Adrenal gland (tissue), 19 donors: ENCODE measurements at places on chromosomes 7 and 10. TPM values are rescaled to one million over a fixed set of nuclear protein-coding genes. Genes with fewer than 3 reads are reported as not detected.

- H3K36me3 ChIP-seq: no peaks in the 10 kb centered on the region
- no peak overlapping the region for H3K4me3 ChIP-seq
- H3K4me1 ChIP-seq: no peaks in the 10 kb centered on the region
- H3K27ac ChIP-seq: no peak overlapping the region
Measured at GRCh38 chr7:133652547-133652946, 399.7 kb downstream of the EXOC4 start.

GRCh38 chr10:59537501-59537900 is 172.1 kb downstream of the SLC16A9 start:
- DNase-seq: no peak
- H3K4me1 ChIP-seq: peaks cover 9% of the 10 kb centered on the region
- no peaks in the 10 kb centered on the region for H3K27me3 ChIP-seq
- H3K27ac ChIP-seq: no peak overlapping the region
- H3K36me3 ChIP-seq: no peaks in the 10 kb centered on the region
- H3K4me3 ChIP-seq: no peak overlapping the region

PRTFDC1 gene
- 21.4 TPM for total RNA-seq

DNA sequence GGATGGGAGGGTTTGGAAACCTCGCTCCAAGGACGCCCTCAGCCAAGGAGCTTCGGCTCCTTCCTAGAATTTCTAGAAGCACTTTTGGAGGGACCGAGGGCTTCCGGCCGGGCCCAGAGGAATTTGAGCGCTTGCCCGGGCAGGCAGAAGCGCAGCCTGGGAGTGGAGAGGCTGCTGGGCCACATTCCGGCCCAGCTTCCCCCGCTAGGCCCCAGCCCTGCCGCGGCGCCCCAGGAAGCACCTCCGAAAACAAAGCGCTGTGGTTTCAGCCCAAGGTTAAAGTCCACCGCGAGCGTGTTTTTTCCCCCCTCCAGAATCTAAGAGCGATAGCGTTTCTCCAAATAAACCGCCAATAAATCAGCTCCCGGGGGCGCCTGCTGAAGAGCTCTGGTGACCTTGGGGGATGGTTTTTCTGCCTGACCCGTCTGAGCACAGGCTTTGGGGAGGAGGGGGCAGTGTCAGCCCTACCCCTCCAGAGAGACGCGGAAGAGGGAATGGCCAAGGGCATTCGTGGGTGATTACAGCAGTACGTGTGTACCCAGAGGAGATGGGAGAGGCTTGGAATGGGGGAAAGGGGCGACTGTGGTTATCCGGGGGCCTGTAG is 5.7 kb upstream of the TNRC18 start:
- DNase-seq: peak; percentile 67
- H3K4me1 ChIP-seq: peaks cover 22% of the 10 kb centered on the region
- H3K27ac ChIP-seq: peak overlapping the region; percentile 99
- H3K4me3 ChIP-seq: no peak overlapping the region
- no peaks in the 10 kb centered on the region for H3K27me3 ChIP-seq
- no peaks in the 10 kb centered on the region for H3K36me3 ChIP-seq

IQUB gene
- 1.9 TPM for total RNA-seq

GRCh38 chr10:106557951-106558733 is 606.4 kb downstream of the SORCS1 start:
- H3K27me3 ChIP-seq: no peaks in the 10 kb centered on the region
- no peaks in the 10 kb centered on the region for H3K4me1 ChIP-seq
- no peak for DNase-seq
- H3K4me3 ChIP-seq: no peak overlapping the region
- no peak overlapping the region for H3K27ac ChIP-seq

HOXA3 gene
- 4.0 TPM for total RNA-seq

GPR158 gene
- total RNA-seq: 2.2 TPM

DNA sequence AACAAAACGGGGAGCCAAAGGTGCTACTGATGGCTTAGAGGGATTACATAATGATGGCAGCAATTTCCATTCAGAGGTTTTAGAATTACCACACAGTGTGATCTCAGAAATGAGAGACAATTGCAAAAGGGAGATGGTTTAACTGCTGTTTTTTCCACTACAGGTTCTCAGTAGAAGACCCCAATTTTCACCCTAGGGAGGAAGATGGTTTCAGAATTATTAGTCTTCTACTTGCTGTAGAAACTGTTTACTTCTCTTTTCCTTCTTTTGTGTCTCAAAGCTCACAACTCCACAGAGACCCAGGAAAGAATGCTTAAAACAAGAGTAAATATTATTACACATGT is 226.5 kb downstream of the INHBA start:
- no peak overlapping the region for H3K4me3 ChIP-seq
- H3K27ac ChIP-seq: no peak overlapping the region
- no peak for DNase-seq
- H3K4me1 ChIP-seq: peaks cover 13% of the 10 kb centered on the region

PLA2G12B gene
- not detected for total RNA-seq

MSMB gene
- not detected for total RNA-seq

FAM25A gene
- total RNA-seq: not detected

GRCh38 chr7:781186-781849 is 51.0 kb upstream of the SUN1 start:
- no peak overlapping the region for H3K4me3 ChIP-seq
- H3K4me1 ChIP-seq: no peaks in the 10 kb centered on the region
- no peaks in the 10 kb centered on the region for H3K36me3 ChIP-seq
